ENCODE measurements at places on chromosomes 1 and 21.

DNA sequence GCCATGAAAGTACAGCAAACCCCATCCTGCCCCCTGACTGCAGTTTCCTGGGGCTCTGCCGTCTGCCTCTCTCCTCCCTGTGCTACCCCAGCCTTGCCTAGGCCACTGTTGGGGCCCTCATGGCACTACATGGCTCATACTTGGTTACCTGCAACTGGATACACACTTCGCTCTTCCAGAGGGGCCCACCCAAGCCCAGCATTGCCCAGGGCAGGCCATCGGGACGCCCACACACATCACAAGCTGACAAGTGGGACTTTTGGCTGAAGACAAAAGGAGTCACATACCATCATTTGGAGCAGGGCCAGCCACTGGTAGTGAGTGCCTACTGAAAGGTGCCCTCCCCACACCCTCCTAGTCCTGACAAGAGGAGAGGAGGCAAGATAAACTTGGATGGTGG is 82.8 kb downstream of the CD247 start:
- DNase-seq, result no peak

- no peak for DNase-seq
Observed at GRCh38 chr1:77051425-77051824, 167.8 kb downstream of the PIGK start.

GRCh38 chr1:196684476-196684875 is 32.6 kb downstream of the CFH start:
- DNase-seq, result no peak

DNA sequence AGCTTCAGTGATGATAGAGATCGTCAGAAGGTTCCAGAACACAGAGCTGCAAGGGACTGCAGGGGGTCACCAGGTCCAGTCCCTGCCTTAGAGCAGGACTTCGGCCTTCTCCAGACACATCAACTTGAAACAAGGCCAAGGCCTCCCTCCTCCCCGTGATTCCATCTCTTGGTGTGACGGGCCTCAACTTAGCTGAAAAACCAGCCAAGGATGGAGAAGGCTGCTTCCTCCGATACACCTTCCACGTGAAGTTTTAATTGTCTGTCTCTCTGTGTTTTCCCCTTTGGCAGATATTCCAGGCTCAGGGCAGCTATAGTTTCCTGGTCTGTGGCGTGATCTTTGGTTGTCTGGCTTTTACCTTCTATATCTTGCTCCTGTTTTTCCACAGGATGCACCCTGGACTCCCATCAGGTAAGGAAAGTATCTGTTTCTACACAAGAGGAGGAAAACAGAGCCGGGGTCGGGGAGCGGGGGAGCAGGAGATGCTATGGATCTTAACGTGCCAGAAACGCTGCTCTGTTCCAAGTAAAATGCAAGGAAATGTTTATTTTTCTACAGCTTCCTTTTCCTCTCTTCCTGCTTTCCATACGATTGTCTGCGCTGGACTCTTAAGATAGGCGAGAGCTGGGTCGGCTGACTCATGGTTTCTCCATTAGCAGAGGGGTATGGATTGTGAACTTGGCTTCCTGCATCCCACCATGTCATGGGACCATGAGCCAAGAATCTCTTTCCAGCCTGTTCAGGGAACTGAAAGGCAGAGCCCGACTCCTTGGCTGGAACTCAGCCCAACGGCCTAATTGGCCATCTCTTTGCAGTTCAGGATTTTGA is 32.8 kb downstream of the ELK4 start:
- no peak for DNase-seq

DNA sequence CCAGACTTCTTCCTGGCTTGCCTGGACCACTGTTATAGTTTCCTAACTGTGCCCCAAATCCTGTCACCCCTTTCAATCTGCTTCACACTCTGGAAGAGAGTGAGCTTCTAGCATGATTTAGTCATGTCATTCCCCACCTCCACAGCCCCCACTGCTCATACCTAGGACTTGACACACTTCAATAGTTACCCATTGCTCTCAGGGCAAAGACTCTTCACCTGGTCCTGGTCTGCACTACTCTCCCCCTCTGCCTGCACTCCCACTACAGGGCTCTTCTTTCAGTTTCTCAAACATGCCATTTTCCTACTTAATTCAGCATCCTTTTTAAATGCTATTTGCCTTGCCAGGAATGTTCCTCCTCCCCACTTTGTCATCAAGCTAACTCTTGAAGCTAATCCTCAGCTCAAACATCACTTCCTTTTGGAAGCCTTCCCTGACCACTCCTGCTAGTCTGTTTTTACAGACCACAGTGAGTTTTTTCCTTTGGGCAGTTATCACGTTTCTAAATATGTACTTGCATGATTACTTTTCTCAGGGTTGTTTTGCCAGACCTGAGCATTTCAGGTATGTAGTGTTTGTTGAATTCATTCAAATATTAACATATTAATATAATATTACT is 24.7 kb downstream of the CYP2J2 start:
- no peak for DNase-seq
